ENCODE measurements at places on chromosomes 7 and 10.

GRCh38 chr7:82291931-82292330 lies 151.6 kb downstream of the CACNA2D1 start:
- no peak for DNase-seq

- DNase-seq = no peak
Observed at GRCh38 chr10:64586934-64587503, 1065.8 kb downstream of the REEP3 start.

GRCh38 chr7:76338298-76339084 lies 20.3 kb downstream of the YWHAG start:
- no peak for DNase-seq

- DNase-seq = no peak
Observed at GRCh38 chr10:73771722-73772280, 10.0 kb upstream of the CHCHD1 start.

DNA sequence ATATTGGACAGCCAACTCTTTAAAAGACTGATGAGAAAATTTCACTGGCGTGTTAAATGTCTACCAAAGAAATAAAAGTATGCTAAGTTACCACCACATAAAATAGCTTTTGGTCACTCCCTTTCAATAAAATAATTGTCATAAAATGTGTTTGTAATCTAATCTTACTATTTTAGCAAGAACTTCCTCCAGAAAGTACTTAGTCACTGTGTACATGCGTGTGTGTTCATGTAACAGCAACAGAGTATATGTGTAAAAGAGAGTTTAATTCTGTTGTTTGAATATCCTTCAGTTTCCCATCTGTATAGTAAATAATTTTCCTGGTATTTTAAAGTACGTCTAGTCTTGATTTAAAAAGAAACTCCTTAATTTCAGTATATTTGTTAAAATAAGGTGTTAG lies 35.0 kb upstream of the WASL start:
- no peak for DNase-seq

DNA sequence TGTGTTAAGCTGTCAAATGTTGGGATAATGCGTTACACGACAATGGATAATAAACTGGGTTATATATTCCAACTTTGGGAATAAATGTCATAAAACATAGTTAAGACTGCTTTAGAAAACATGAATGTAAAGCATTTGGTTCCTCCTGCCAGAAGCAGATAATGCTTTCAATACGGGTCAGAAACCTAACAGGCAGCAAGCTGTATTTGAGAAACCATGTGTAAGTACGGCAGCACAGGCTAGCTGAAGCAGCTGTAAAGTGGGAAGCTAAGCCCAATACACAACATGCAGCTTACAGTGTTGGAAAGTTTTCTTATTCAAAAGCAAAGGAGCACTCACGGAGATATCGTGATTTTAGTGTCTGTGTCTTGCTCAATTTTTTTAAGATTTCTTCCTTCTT lies 46.5 kb downstream of the MALSU1 start:
- no peak for DNase-seq

GRCh38 chr10:53570221-53570620 lies 797.6 kb upstream of the MBL2 start:
- no peak for DNase-seq

DNA sequence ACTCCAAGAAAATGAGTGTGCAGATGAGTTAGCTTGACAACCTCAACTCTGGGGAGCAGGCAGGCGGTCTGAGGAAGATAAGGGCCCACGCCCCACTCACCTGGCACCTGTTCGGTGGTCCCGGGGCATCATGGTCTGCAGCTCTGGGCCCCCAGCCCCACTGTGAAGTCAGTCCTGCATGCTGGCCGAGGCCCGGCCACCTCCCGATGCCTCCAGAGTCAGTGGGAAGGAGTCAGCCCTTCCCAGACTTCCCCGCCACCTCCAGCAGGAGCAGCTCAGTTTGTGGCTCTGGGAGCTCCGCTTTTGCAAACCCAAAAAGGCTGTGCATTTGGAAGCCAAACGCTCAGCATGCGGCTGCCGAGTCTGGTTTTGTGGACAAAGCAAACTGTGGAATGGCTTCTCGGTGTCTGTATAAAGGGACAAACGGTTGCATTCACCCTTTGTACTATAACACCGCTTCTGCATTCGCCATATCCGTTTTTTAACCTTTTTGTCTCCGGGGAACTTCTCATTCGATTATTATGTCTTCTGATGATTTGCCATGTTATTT lies 167.3 kb downstream of the CCDC3 start:
- DNase-seq = no peak

- no peak for DNase-seq
Observed at GRCh38 chr10:12644380-12645144, 295.2 kb downstream of the CAMK1D start.

GRCh38 chr10:129922598-129923123 lies 41.4 kb downstream of the EBF3 start:
- DNase-seq = no peak

DNA sequence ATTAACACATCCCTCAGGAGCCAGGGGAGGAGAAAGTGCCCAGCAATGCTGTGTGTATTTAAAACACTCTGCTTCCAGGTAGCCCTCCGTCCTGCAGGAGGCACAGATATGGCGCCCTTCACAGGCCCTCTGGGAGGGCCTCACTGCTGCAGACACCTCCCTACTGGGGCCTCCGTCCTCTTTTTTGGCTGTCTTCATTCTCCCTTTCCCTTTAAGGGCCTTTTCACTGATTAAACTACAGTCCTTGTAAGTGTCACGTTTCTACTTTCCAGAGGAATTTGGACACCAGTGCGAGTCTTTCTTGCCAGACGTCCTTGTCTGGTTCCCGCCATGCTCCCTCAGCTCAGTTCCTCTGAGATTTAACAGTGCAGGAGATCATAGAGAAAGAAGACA lies 39.7 kb upstream of the MKRN1 start:
- no peak for DNase-seq

DNA sequence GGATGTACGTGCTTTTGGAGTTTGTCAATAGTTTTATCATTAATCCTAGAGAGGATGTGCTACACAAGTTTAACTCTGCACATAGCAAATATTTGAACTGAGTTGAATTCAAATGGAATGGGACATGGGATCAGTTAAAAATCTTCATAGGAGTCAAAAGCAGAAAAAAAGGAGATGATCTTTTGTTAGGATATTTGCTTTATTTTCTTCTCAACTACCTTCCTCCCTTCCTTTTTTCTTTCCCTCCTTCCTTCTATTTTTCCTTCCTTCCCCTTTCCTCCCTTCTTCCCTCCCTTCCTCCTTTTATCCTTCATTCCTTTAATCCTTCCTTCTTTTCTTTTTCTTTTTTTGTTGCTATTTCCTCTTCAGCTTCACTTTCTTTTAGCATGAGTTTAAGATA lies 6.6 kb downstream of the PTPRZ1 start:
- no peak for DNase-seq

DNA sequence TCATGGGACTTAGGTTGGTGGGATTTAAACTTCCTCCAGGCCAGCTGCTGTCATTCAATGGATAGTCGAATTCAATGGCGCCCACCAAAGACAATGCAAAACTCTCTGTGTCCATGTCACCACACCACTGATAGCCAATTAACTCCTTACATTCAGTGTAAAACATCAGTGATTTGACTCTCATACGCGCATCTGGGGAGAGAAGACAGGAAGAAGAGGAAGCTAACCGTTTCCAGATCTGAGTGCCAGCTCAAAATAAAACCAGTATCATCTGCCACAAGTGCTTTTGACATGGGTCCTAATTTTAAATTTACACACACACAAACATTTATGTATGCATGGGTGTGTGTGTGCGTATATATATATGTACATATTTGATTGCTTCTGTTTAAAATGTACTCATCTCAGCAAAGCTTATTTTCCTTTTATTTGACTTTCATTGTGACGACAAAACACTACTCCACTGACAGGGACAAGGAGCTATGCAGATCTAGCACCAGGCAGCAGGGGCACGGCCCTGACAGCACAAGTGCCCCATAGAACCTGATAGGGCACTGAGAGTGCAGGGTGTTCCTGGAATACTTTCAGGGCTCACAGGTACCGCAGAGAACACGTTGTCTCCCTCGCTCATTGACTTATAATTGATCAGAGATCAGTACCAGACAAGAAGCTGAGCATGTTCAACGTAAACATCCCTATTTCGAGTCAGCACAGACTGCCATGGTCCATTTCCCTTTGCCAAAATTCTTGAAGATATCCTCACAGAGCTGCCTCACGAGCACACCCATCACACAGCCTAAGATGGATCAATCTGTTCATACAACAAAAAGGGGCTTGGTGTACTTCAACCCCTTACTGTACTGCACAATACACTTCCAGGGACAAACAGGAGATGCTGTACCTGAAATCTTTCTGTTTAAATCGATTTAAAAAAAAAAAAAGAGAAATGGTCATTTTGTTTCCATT lies 176.1 kb downstream of the COBL start:
- DNase-seq = no peak

- DNase-seq = no peak
Observed at GRCh38 chr7:114539575-114539974, 125.0 kb downstream of the FOXP2 start.

GRCh38 chr7:156039971-156040677 lies 227.9 kb upstream of the SHH start:
- no peak for DNase-seq

- no peak for DNase-seq
Observed at GRCh38 chr7:37318541-37318940, 130.1 kb downstream of the ELMO1 start.

DNA sequence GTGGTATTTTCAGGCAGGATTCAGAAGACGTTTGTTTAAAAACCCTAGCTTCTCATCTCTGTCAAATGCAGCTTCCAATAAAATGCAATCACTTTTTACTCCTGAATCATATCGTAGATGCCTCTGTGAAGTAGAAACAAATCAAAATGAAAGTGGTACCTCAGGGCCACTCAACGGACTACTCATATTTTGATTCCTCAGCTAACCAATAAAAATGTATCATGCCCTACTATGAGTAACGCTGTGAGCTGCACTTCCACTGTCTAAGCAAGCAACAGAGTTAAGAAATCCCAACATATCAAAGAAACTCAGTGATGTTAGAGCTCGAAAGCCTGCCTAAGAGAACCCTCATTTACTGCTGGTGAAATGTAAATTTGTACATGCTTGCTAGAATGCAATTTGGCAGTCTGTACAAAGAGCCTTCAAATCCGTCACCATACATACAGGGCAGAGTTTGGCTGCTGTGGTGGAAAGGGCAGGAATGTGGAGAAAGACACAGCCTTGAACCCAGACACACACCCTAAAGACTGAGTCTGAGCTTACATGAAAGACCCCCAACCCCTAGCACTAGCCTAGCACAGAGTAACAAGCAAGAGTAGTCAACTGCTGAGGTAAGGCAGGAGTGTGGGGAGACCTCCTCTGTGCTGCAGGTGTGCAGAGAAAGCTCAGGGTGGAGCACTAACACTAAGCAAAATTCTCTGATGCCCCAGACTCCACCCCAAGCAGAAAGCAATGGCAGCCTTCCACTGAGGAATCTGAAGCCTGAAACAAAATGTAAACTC lies 151.5 kb downstream of the ANK3 start:
- DNase-seq = no peak

GRCh38 chr7:111863269-111863668 lies 301.0 kb upstream of the IMMP2L start:
- DNase-seq = no peak

DNA sequence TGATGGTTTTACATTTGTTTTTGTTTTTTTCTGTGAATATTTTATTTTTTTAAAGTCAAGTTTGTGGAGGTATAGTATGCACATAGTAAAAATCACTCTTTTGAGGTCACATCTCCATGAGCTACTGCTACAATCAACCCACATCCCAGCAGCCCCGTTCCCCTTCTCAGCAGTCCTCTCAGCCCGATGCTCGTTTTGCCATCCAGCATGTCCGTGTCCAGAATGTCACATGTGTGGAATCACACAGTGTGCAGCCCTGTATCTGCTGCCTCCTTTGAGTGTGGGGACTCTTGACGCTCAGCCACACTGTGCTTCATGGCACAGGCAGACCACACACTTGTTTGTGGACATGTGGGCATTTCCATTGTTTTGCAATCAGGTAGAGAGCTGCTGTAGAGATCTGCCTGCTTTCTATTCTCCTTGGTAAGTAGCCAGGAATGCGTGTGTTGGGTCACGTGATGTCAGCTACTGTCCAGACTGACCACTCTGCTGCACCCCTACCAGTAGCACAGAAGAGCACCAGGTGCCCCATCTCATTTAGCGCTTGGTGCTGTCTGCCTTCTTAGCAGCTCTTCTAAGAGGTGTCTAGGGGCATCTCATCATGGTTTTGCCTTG lies 71.6 kb upstream of the CAMK2B start:
- DNase-seq = peak; percentile 28

- no peak for DNase-seq
Observed at GRCh38 chr7:95470452-95470851, 15.3 kb upstream of the ASB4 start.

- no peak for DNase-seq
Observed at GRCh38 chr10:19290770-19291169, 242.2 kb downstream of the MALRD1 start.

GRCh38 chr7:129896568-129897382 lies 56.0 kb downstream of the UBE2H start:
- DNase-seq = no peak

GRCh38 chr7:46155367-46155766 lies 234.3 kb upstream of the IGFBP3 start:
- DNase-seq = no peak

- DNase-seq = peak; percentile 21
Observed at GRCh38 chr10:113459626-113460280, 93.1 kb upstream of the HABP2 start.

GRCh38 chr7:121579639-121580038 lies 183.5 kb upstream of the FAM3C start:
- DNase-seq = no peak

DNA sequence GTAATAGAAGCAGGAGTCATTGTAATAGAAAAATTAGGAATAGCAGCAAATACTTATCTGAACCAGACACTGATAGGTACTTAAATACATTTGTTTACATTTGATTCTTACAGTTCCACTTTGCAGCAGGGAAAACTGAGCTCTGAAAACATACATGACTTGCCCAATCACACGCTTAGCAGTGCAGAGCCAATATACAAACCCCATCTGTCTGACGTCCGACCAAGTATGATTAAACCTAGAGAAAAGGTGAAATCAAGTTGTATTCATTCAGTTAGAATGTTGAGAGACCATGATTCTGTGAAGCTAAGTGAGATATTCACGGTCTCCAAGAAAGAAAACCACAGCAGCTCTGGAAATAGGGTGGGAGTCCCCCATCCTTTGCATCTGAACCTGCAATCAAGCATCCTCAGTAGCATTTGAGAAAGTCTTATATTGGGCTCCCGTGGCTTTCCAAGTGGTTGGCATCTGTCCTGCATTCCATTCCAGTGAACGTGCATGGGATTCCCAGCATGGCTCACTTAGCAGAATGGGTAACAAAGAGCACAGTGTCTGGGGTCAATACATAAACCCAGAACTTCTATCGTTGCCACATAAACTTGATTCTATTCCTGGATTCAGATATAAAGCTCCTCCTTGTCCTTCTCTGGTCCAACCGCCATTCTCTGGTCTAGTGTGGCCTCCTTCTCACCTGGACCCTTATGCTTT lies 148.7 kb upstream of the RSU1 start:
- no peak for DNase-seq

DNA sequence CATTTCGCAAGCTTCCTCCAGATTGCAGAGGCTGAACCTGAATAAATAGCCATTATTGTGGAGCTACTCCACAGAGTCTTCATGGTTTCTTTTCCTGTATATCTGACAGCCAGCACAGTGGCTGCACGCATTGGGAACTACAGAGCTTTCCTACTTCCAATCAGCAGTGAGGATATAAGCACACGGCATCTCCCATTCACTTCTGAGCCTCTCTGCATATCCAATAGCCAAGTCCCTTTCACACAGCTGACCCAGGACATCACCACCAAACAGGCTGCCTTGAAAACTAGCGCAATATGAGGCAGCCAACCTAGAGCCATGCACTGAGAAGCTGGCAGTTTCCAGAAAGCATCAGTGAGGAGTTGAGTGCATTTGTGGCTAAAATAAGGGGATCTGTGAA lies 11.6 kb downstream of the C10orf90 start:
- DNase-seq = no peak

Data from activated CD8-positive, alpha-beta memory T cell treated with anti-CD3 and anti-CD28 coated beads for 24 hours (primary cell).